Small intestine (tissue), 16 donors: ENCODE measurements at places on chromosomes 16 and 17. TPM values are rescaled to one million over a fixed set of nuclear protein-coding genes. Genes with fewer than 3 reads are reported as not detected.
A peak's percentile ranks its signal among the peaks of the same experiment; 100 is the strongest.

Gene DERL2
- polyA plus RNA-seq: 61.6 TPM

Gene FSCN2
- not detected for polyA plus RNA-seq

Gene SDR42E1
- 4.6 TPM for polyA plus RNA-seq

DNA sequence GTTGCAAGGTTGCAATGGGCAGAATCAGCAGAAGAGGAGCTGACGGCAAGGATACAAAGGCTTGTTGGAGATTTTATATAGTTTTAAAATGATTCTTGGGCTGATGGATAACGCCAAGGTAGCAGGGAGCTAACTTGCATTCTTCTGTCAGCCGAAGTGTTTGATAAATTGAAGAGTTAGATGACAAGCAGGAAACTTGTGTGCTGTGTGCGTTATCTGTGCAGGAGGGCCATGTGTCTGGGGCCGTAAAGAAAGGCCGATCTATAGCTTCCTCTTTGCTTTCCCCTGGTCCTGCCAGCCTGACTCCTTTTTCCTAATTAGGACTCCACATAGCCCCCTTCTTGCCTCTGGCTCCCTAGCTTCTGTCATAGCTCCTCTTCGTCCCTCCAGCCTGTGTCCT lies 6.7 kb upstream of the WWOX start:
- H3K4me1 ChIP-seq: no peaks in the 10 kb centered on the region
- DNase-seq: no peak
- H3K36me3 ChIP-seq: no peaks in the 10 kb centered on the region
- no peak overlapping the region for H3K27ac ChIP-seq

DNA sequence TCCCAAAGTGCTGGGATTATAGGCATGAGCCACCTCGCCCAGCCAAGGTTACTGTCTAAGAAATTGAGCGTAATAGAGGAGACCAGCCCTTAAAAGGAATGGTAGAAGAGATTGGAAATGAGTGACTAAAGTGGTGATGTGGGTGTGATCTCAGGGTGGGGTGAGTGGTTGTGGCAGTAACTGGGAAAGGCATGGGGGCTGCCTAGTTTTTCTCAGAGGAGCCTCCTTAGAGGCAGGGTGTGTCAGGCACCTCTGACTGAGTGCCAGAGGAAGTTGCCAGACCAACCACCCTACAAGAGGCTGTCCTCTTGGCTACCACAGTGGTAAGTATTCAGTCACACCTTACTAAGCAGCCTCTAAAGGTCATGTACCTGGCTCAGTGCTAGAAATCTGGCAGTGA lies 8.9 kb downstream of the DUS2 start:
- H3K4me3 ChIP-seq: no peak overlapping the region
- DNase-seq: no peak
- H3K4me1 ChIP-seq: no peaks in the 10 kb centered on the region
- no peaks in the 10 kb centered on the region for H3K36me3 ChIP-seq

DNA sequence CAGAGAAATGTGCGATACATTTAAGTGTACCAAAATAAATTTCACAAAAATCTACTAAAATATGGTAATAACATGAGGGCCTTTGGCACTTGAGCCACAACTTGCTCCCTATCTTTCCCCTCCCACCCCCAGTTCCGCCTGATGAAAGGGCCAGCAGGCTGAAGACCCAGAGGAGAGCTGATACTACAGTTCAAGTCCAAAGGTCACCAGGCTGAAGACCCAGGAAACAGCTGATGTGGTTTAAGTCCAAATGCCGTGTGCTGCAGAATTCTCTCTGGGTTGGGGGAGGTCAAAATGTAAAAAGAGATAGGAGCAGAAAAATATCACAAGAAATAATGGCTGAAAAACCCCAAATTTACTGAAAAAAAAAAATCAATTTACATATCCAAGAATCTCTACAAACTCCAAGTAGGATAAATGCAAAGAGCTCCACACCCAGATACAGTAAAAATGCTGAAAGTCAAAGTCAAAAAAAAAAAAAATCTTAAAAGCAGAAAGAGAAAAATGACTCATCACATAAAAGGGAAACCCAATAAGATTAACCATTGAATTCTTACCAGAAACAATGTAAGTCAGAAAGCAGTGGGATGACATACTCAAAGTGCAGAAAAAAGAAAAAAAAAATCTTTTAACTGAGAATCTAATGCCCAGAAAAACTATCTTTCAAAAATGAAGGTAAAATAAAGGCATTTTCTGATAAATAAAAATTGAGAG lies 452.1 kb upstream of the ASIC2 start:
- DNase-seq: peak; percentile 20
- H3K4me1 ChIP-seq: no peaks in the 10 kb centered on the region
- H3K4me3 ChIP-seq: no peak overlapping the region
- H3K27ac ChIP-seq: no peak overlapping the region
- no peaks in the 10 kb centered on the region for H3K27me3 ChIP-seq

DNA sequence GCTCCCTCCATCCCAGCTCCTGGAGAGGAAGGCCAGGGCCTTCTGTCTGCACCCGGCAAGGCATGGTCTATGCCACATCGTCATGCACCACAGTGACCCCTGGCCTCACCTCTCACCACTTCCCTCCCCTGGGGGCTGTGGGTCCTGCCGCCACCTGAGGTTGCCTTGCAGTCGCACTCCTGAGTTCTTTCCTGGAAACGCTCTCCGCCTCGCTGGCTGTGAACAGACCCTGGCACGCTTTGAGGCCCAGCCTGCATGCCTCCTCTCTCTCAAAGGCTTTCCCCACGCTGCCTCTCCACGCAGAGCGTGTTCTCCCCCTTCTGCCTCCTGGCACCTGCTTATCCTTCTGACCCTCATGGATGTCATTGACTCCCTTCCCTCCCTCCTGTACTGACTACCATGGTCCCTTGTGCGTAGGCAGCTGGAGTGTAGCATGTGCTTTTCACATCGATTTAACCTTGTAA lies 45.4 kb downstream of the SEC14L1 start:
- no peaks in the 10 kb centered on the region for H3K27me3 ChIP-seq
- DNase-seq: no peak
- peaks cover 8% of the 10 kb centered on the region for H3K4me1 ChIP-seq
- no peak overlapping the region for H3K4me3 ChIP-seq
- H3K27ac ChIP-seq: peak overlapping the region; percentile 25
